CD8-positive, alpha-beta memory T cell (primary cell): ENCODE measurements at places on chromosomes 12 and 14.

GRCh38 chr12:122983789-122984515 lies 3.5 kb downstream of the ARL6IP4 start:
- DNase-seq = no peak

- DNase-seq = no peak
These were observed 217.4 kb upstream of the PWP1 start for GRCh38 chr12:107468182-107468581.

- no peak for DNase-seq
These were observed 7.5 kb downstream of the RNF212B start for GRCh38 chr14:23245282-23245681.

- no peak for DNase-seq
These were observed 38.2 kb upstream of the EML1 start for GRCh38 chr14:99755068-99755405.

DNA sequence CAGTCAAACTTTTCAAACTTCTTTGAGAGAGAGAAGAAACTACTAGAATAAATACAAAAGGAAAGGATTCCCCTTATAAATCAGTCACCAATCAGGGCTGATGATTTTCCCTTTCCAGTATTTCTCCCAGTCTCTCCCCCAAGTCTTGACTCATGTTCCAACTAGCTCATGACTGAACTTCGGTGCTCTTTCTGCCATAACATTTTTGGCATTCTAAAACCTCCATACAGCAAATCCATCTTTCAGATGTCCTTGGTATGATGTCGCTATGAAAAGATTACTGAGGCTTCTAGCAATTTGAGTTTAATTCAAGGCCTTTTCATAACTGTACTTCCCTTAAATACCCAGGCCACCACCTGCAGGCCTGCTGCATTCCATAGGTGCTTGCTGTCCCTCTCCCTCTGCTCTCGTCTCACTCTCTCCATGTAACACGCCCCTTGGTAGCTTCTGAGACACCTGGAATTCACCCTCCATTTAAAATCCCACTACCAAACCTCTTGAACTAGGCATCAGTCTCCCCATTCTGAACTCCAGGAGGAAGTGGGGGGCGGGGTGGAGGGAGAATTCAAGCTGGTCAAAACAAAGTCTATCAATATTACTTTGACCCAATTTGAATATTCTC lies 2.4 kb downstream of the PRKD1 start:
- no peak for DNase-seq

DNA sequence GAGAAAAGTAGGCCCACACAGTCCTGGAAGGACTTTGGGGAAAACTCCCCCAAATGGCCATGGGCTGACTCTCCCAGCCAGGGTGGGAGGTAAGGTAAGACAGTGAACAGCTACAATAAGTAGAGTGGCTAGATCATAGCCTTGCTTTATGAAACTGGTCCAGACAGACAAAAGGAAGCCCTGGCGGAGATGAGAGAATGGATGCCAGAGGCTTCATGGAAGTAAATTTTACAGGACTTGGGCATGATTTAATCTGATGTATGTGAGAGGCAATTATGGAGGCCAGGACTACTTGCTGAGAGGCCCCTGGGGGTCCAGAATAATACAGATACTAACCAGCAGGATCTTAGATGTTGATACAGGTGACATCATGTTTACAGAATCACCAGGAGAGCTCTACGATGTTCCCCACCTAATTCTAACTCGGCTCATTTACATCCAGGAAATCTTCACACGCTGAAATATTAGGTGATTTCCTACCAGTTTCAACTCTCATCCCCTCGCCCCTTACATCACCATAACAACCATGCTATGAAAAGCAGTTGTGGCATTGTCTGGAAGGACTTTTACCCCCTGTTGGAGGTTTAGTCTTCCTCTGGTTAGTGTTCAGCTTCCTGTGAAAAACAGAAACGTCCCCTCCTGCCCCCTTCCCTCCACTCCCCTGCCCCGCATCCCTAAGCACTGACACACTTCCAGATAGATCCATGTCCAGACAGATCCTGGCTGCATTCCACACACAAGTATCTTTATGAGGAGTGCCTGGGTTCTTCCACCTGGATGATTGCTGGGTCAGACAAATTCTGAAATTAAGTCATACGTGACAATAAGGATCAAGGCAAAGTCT lies 39.5 kb upstream of the NT5DC3 start:
- no peak for DNase-seq

DNA sequence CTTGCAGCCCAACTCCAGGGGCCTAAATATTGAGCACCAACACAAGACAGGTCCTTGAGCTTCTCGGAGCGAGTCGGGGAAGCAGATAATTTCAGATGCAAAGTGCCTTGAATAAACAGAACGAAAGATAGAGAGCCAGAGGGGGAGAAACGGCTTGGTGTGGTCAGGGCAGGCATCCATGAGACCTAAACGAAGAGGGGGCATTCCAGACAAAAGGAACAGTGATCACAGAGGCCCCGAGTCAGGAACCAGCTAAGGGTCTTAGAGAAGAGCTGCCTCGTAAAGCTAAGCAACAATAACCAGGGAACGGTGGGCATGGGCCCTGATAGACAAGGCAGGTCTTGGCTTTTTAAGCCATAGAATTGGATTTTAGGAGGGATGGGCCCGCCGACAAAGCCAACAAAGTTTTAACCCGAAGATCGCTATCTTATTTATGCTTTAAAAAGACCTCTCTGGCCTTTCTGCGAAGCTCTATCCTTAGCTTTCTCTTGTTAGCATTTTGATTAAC lies 421 bp upstream of the ACADS start:
- no peak for DNase-seq

- peak; percentile 47 for DNase-seq
These were observed 13.3 kb upstream of the MAP3K9 start for GRCh38 chr14:70822530-70823185.

DNA sequence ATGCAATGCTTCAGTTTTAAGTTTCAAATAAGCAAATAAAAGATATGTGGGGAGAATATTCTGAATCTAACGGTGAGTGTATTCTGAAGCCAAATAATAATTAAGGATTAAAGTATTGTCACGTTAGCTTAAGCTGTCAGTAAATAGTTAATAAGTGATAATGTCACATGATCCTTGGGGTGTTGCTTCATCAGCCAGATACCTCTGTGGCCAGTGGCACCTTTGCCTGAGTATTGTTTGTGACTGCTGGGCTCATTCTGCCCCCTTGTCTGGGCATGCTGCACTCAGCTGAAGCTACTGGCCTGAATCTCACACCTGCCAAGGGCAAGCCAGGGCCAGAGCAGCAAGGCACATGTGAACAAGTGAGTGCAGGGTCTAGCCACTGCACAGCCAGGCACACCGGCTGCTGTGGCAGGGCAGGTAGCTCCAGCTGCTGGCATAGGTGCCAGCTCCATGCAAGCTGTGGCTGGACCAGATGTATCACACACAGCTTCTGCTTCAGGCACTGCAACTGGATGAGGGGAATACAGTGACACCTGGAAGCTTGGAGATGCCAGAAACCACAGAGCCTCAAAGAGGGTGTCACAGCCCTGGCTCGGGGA lies 739.7 kb downstream of the SLC6A15 start:
- no peak for DNase-seq

DNA sequence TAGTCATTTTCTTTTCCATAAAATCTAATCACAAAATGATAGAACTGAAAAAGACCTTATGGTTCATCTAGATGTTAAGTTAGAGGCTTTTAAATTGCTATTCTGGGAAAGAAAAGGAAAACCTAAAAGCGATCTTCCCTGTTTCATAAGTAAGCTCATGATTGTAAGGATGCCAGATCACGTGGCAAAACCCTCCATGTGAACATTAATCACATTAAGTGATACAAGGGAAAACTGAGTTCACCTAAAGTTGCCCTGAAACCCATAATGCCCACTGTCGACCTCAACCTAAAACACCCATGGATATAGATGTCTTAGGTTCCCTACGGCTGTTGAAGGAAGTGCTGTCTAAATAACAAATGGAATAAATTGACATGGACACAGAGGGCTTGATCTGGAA lies 3.0 kb upstream of the STXBP6 start:
- DNase-seq = no peak

- DNase-seq = no peak
These were observed 28.0 kb upstream of the DCN start for GRCh38 chr12:91210618-91211017.

DNA sequence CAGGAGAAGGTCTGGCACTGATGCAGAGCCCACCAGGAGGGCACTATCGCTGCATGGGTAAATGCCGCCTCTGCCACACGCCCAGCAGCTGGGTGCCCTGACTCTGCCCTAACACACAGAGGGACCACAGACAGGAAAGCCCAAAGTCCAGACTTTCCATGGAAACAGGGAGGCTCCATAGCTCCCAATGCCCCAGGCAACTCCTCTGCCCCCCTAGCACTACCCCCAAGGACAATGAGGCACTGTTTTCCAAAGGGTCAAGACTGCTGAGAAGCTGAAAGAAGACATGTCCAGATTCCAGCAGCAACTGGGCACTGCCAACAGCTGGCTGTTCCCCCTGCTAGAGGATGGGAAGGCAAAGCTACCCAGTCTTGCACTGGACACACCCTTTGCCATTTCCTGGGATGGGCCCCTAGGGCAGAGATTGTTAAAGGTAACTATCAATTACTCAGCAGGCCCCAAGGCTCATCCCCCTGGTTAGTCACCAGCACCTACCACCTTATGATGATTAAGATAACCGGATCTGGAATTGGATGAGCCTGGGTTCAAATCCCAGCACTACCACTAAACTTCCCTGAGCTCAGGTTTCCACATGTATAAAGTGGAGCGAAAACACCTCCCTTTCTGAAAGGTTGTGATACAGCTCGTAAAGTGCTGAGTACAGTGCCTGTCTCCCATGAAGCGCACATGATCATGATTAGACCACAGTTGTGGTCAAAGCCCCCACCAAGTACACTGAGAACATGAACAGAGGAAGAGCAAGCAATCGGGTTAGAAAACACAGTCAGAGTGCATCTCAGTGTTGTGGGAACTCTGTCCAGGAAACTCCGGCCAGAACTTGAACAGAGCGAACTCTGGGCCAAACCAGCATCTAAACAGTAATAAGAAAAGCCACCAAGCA lies 3.3 kb downstream of the PXN start:
- no peak for DNase-seq

DNA sequence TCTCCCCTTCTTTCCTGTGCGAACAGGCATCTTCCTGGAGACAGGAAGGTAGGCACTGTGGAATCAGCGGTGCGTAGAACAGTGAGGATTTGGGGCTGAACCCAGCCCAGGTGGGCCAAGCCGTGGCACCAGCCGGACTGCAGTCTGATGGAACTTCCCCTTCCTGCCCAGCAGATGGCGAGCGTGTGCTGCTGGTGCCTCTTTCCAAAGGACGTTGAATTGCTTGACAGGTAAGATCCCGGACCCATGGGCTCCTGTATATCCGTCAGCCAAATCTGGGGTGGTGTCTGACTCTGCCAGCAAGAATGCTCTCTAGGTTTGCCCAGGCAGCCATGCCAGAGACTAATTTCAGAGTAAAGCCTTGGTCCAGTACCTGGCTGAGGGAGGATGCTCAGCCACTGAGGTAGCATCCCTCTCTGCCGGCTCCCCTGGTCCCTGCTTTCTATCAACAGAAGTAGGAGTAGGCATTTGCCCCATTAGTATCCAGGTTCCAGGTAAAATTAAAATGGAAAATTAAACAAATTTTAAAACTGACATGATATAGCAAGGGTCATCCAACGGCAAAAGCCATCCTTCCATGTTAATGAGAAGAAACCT lies 21.1 kb upstream of the KCNA5 start:
- no peak for DNase-seq
